ENCODE measurements at places on chromosomes 2 and 18. TPM values are rescaled to one million over a fixed set of nuclear protein-coding genes. Genes with fewer than 3 reads are reported as not detected.

Gene FAM98A
- polyA plus RNA-seq, result 11.8 TPM

Gene CDH19
- polyA plus RNA-seq, result 0.46 TPM

Gene TSPYL6
- polyA plus RNA-seq, result not detected

Gene ASPRV1
- 1.2 TPM for polyA plus RNA-seq

Gene NPHP1
- polyA plus RNA-seq, result 1.2 TPM

Gene IL1F10
- not detected for polyA plus RNA-seq

Gene POTEE
- polyA plus RNA-seq, result not detected

Gene MC5R
- polyA plus RNA-seq, result not detected

Gene WNT6
- polyA plus RNA-seq, result not detected

Gene SNED1
- 6.3 TPM for polyA plus RNA-seq

Gene ADCYAP1
- polyA plus RNA-seq, result not detected

Gene EPB41L3
- 26.1 TPM for polyA plus RNA-seq

Gene CYP26B1
- 0.46 TPM for polyA plus RNA-seq

Gene EGR4
- polyA plus RNA-seq, result 0.07 TPM

Gene LYPD6
- 1.2 TPM for polyA plus RNA-seq

Gene INSIG2
- polyA plus RNA-seq, result 10.9 TPM

Gene GALNT14
- polyA plus RNA-seq, result 2.3 TPM

Gene ARHGAP28
- 2.4 TPM for polyA plus RNA-seq

Gene WDPCP
- 0.60 TPM for polyA plus RNA-seq

Gene THUMPD2
- polyA plus RNA-seq, result 7.4 TPM

Gene CCDC74B
- 0.60 TPM for polyA plus RNA-seq

Gene TXNDC2
- not detected for polyA plus RNA-seq

Gene EMILIN1
- polyA plus RNA-seq, result 4.8 TPM

Gene CYBRD1
- 7.6 TPM for polyA plus RNA-seq

Gene PPP1R1C
- polyA plus RNA-seq, result 0.83 TPM

Gene TPO
- polyA plus RNA-seq, result 0.92 TPM

Gene MROH2A
- 0.06 TPM for polyA plus RNA-seq

Measured in sigmoid colon (tissue), 7 donors.